Temporal lobe (tissue), 4 donors: ENCODE measurements at places on chromosomes 1 and 21. TPM values are rescaled to one million over a fixed set of nuclear protein-coding genes. Genes with fewer than 3 reads are reported as not detected.

The SNAP47 gene
- total RNA-seq, result 68.6 TPM

The CNKSR1 gene
- total RNA-seq, result 3.2 TPM

The RIPPLY3 gene
- under 0.01 TPM for total RNA-seq

The PDPN gene
- total RNA-seq, result 7.4 TPM

The DFFA gene
- 21.4 TPM for total RNA-seq

The TSPEAR gene
- not detected for total RNA-seq

The FMO3 gene
- total RNA-seq, result 0.49 TPM

The TRIM17 gene
- 2.2 TPM for total RNA-seq

The RYR2 gene
- 23.8 TPM for total RNA-seq

The KPRP gene
- not detected for total RNA-seq

The F13B gene
- not detected for total RNA-seq

The PADI3 gene
- not detected for total RNA-seq

The KIAA1614 gene
- total RNA-seq, result 3.0 TPM

The LCA5L gene
- 0.49 TPM for total RNA-seq

The RGS8 gene
- 11.3 TPM for total RNA-seq

The SPRR1B gene
- total RNA-seq, result not detected

The RGS2 gene
- 23.1 TPM for total RNA-seq

The OPTC gene
- not detected for total RNA-seq

The CLEC20A gene
- not detected for total RNA-seq

The LYST gene
- 67.9 TPM for total RNA-seq

The ADGRL4 gene
- total RNA-seq, result 4.9 TPM

The FMN2 gene
- 64.4 TPM for total RNA-seq

The SLC16A1 gene
- total RNA-seq, result 43.5 TPM

The ARTN gene
- total RNA-seq, result 0.49 TPM

The C8A gene
- total RNA-seq, result not detected

The LIN28A gene
- total RNA-seq, result not detected

The PAQR7 gene
- 4.7 TPM for total RNA-seq

The WNT4 gene
- 3.4 TPM for total RNA-seq

The CNIH3 gene
- total RNA-seq, result 26.6 TPM

The HUNK gene
- total RNA-seq, result 13.5 TPM

The ATP6V1G3 gene
- total RNA-seq, result not detected

The WDR64 gene
- not detected for total RNA-seq

The DPT gene
- total RNA-seq, result 0.49 TPM

The SLC41A1 gene
- total RNA-seq, result 9.1 TPM

The SLAMF9 gene
- total RNA-seq, result not detected

The SPATA21 gene
- total RNA-seq, result not detected

The HENMT1 gene
- 20.7 TPM for total RNA-seq

The AGT gene
- 6.4 TPM for total RNA-seq

The UBIAD1 gene
- total RNA-seq, result 13.3 TPM

The LCE6A gene
- total RNA-seq, result not detected

The MYBPHL gene
- total RNA-seq, result not detected

The PEF1 gene
- total RNA-seq, result 32.0 TPM

The RNU1-3 gene
- total RNA-seq, result 73,230 TPM

The CDK18 gene
- total RNA-seq, result 1.2 TPM

The GJC2 gene
- 0.74 TPM for total RNA-seq

The ASCL5 gene
- not detected for total RNA-seq

The ST6GALNAC5 gene
- 31.2 TPM for total RNA-seq

The GNB1 gene
- total RNA-seq, result 236 TPM

The ELAPOR1 gene
- 15.0 TPM for total RNA-seq

The AGBL4 gene
- total RNA-seq, result 3.0 TPM

The NUDT4B gene
- total RNA-seq, result 9.3 TPM

The DIRAS3 gene
- 4.2 TPM for total RNA-seq

The GRIK1 gene
- total RNA-seq, result 4.9 TPM

The SPRR4 gene
- total RNA-seq, result not detected

The LMX1A gene
- not detected for total RNA-seq

The CPTP gene
- 10.6 TPM for total RNA-seq

The THEM5 gene
- not detected for total RNA-seq
